GM18507 (cell line): ENCODE measurements at places on chromosomes 5 and 9.

- DNase-seq: no peak
Observed at GRCh38 chr5:56922922-56923321, 13.5 kb downstream of the SETD9 start.

- DNase-seq: no peak
Observed at GRCh38 chr9:95751520-95751790, 124.0 kb upstream of the ERCC6L2 start.

GRCh38 chr9:124779368-124780059 is 2.6 kb downstream of the OLFML2A start:
- no peak for DNase-seq

DNA sequence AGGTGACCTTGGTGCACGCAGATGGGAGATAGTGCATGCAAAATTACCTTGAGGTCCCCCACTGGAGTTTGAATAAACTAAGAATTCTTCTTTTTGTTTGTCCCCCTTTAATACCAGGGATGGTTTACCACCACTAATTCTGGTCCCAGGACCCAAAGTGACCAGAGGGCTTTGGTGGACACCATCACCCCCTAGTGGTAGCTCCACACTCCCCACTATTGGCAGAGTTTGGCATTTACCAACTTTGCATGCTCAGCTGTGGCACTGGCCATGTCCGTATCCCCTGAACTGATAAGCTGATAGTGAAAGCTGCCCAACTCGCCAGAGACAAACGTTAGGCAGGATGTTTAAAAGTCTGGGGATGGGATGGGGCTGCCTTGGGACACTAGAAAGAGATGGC is 3.3 kb downstream of the ASTN2 start:
- DNase-seq: no peak

DNA sequence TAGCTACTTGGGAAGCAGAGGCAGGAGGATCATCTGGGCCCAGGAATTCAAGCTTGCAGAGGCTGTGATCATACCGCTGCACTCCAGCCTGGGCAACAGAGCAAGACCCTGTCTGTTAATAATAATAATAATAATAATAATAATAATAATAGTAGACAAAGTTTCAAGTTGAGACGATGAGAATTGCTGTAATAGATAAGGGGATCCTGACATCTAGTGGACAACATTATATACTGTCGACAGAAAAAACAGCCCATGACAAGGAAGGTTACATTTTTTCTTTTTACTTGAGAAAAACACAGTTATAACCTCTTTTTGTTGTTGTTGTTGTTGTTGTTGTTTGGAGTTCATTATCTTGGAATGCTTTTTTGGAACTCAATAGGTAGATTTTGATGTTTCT is 35.3 kb downstream of the NDFIP1 start:
- no peak for DNase-seq

DNA sequence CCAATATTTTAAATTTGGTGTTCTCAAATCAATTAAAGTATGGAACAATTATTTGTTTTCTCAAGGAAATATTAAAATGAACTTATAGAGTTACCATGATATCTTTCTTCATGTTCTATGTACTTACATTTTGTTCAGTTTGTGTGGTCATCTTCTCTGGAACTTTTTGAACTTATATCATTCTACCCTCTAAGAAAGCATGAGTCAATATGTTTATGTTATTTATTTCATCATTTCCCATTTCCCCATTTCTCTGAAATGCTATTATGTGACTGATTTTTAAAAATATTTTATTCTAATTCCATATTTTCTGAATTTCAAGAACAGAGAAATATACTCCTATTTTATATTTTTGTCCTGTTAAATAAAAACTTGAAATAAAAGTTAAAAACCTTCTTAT is 123.5 kb upstream of the ACOT12 start:
- no peak for DNase-seq

- no peak for DNase-seq
Observed at GRCh38 chr5:146521403-146522106, 5.6 kb upstream of the GPR151 start.

DNA sequence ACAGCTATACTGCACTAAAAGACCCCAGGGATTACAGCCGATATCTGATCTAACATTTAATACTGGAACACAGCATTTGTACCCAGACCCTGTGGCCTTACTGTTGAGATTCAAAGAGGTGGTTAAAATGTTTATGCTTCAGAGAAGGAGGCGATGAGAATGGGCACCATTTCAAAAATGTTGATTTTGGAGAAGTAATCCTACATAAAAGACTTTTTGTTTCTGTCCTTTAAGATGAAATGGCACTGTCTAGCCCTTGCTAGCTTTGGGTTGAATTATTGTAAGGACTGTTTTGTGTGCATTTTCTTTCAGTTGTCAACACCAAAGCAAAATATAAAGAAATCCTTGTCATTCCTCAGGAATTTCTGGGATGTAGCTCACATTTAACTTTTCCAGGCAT is 288.5 kb upstream of the ANKH start:
- no peak for DNase-seq

- no peak for DNase-seq
Observed at GRCh38 chr9:34715639-34716215, 5.8 kb upstream of the CCL21 start.

- no peak for DNase-seq
Observed at GRCh38 chr5:172380301-172380986, 73.9 kb downstream of the SH3PXD2B start.

DNA sequence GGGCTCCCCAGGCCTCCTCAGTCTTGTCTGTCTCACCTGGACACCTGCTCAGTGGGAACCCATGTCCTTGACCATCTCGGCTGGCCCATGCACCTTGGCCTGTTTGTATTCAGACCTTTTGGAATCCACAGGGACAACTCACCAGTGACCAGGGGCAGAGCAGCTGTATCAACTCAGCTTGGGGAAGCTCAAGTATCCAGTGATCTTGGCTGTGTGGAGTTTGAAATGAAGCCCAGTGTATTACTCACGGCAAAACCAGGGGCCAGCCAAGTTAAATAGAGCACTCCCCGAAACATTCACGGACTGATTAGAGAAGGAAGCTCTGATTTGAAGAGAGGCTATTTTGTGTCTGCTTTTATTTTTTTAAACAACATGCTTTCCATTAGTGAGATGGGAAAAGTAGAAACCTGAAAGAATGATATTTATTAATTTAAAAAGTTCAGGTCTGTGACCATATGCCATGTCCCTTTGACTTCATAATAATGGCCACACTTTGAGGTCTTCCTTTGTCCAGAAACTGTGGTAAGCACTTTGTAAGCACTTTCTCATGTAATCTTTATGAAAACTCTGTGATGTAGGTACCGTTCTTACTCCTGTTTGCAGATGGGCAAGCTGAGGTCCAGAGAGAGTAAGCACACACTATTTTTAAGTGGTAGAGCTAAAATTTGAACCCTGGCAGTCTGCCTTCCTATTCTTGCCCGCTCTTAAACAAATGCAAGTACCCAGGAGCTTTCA is 656.5 kb downstream of the BNC2 start:
- DNase-seq: no peak

- no peak for DNase-seq
Observed at GRCh38 chr9:96646081-96646991, 8.8 kb downstream of the PRXL2C start.

- no peak for DNase-seq
Observed at GRCh38 chr5:117054911-117055310, 480.3 kb upstream of the SEMA6A start.

DNA sequence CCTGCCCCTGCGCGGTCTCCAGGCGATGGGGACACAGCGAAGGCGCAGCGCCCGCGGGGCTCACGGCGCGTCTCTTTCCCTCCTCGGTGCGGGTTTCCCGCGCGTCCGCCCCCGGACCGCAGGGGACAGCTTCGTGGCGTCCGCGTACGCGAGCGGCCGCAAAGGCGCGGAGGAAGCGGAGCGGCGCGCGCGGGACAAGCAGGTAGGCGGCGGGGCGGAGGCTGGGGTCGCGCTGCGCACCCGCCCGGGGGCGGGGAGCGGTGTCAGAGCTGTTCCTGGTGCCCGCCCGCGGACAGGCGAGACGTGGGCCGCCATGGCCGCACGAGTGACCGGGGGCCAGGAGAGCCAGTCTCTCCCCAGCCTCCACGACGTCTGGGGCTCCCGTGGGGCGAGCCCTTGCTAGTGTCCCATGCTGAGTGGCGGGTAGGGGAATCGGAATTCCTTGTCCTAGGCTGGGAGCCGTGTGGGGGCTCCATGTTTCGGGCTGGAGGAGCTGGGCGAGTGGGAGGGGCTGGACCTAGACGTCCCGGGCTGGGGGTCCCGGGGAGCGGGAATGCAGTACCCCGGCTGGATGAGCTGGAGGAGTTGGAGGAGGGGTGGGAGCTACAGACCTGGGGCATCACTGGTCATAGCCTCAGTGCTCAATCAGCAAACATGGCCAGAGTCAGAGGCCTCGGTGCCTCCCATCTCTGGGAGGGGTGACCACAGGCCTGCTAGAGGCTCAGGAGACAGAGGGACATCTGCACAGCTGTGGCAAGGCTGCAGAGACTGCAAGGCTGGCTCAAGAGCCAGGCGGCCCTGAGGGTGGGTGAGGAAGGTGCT is 968 bp downstream of the NKD2 start:
- no peak for DNase-seq
